ENCODE measurements at places on chromosomes 1 and 21. TPM values are rescaled to one million over a fixed set of nuclear protein-coding genes. Genes with fewer than 3 reads are reported as not detected.

- no peak for DNase-seq
These were observed 252 bp downstream of the SDC3 start for GRCh38 chr1:30908316-30908695.

- no peak for DNase-seq
These were observed 451.0 kb downstream of the TTLL7 start for GRCh38 chr1:83547901-83548300.

The ACKR1 gene
- total RNA-seq = not detected

GRCh38 chr1:41847733-41848132 is 71.0 kb downstream of the HIVEP3 start:
- no peak for DNase-seq

GRCh38 chr1:11569551-11569950 is 84.7 kb downstream of the FBXO2 start:
- no peak for DNase-seq

The WNT4 gene
- total RNA-seq = not detected

The SLC50A1 gene
- 49.7 TPM for total RNA-seq

GRCh38 chr1:248856176-248856575 is 2.7 kb downstream of the ZNF692 start:
- DNase-seq = no peak

GRCh38 chr1:17579951-17580939 is 40.7 kb downstream of the ARHGEF10L start:
- DNase-seq = no peak

GRCh38 chr1:15212216-15212953 is 34.6 kb upstream of the FHAD1 start:
- DNase-seq = no peak

DNA sequence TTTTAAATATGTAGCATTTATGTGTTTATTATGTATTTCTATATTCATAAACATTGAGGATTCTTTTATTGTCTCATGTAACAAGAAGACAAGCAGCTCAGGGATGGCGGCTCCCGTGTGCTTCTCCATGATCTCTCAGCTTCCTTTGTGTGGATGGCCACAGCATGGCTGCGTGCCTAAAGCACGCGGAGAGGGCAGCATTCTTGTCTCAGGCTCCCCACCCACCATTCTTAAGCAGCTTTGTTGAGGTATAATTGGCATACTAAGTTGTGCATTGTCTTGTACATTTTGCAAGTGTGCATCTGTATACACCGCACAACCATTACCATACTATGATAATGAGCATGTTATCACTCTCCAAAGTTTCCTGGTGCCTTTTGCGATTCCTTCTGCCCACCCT is 81.6 kb downstream of the CAMTA1 start:
- no peak for DNase-seq

DNA sequence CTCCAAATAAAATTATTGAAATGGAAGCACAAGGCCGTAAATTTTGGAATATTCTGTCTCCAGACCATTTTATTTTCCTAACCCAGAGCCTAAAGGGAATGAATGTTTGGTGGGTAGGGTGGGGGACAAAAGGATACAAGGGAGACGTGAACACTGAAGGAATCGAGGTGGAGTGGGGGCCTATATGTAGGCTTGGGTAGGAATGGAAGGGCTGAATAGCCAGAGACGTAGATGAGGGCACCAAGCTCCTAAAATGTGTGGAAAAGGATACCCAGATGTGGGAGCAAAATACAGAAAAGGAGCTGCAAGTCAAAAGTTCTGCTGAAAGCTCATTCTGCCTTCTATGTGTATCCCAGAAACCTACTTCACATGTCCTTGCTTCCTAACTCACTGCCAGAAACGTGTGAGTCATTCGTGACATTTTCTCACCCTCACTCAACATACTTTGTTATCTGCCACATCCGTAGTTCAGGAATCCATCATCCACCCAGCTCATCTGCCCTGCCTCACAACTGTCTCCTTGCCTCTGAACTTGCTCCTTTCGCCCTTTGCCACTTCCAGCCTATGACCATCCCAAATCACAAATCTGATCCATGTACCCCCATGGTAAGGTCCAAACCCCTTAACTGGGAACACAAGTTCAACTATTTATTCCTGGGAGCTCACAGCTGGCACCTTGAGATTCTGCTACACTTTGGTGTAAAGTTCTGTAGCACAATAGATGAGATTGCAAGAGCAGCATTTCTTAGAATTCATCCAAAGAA is 84.1 kb upstream of the PRDX6 start:
- DNase-seq = peak; percentile 99

All from NCI-H460 (cell line).